ENCODE measurements at places on chromosomes 5 and 9.
A peak's percentile ranks its signal among the peaks of the same experiment; 100 is the strongest.

GRCh38 chr5:175902026-175902425 is 30.6 kb downstream of the CPLX2 start:
- no peak for DNase-seq

DNA sequence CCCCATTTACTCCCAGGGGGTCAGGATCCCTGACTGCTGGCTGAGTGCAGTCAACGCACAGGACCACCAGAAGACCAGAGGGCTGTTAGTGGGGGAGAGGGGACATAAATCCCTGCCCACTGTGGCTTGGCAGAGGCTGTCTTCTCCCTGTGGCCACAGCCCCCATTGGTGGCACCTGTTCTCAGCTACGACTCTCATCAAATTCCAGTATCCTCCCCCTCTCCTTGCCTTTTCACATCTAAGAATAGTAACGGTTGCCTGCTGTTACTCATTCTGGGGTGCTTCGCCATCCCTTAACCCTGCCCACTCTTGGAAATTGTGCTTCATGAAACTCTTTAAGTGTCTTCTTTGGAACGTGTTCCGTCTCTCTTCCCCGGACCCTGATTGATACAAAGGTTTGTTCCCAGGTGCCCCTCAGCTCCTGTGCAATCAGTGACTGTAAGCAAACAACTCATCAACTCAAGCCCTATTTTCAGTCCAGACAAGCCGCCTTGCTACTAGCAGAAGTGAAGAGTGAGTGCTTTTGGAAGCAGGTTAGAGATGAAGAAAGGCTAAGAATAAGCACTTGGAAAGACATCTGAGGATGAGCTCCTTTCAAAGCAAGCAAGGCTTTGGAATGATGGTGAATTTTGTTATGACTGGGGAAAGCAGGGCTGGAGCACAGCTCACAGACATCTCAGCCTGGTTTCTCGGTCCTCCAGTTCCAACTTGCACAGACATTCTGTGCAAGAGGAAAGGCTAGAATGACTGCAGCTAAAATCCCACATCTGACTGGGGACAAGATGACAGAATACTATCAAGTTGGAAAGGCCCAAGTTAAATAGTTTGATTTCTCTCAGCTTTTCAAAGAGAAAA is 22.9 kb upstream of the DENND1A start:
- no peak for DNase-seq

DNA sequence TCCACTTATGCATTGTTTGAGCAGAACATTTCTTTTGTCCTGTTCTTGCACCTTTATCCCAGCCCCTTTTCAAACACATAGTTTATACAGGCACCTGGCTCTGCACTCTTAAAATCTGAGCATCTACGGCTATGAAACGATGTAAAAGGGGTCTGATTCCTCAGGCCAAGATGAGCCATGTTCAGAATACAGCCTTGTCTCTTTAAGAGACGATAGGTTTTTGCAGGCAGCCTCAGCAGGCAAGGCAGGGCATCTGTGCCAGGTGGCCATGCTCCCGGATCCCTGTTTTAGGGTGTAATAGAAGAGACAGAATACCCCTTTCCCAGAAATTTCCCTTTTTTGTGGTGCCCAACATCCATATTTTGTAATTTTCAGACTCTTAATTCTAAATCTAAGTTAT is 89.1 kb upstream of the NFIB start:
- DNase-seq: no peak

- no peak for DNase-seq
These were observed 1047.3 kb upstream of the SEMA6A start for GRCh38 chr5:117621921-117622320.

- no peak for DNase-seq
These were observed 38.6 kb downstream of the SAXO1 start for GRCh38 chr9:18994263-18994916.

DNA sequence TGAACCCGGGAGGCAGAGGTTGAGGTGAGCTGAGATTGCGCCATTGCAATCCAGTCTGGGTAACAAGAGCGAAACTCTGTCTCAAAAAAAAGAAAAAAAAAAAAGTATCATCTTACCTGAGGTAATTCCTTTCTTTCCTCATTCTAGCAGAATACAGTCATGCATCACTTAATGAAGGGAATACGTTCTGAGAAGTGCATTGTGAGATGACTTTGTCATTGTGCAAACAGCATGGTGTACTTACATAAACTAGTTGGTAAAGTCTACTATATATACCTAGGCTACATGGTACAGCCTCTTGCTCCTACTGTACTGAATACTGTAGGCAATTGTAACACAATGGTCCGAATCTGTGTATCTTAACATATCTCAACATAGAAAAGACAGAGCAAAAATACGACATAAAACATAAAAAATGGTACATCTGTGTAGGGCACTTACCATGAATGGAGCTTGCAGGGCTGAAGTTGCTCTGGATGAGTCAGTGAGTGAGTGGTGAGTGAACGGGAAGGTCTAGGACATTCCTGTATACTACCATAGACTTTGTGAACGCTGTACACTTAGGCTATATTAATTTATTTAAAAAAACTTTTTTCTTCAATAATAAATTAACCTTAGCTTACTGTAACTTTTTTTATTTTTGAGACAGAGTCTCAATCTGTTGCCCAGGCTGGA is 100.4 kb downstream of the GLDC start:
- DNase-seq: no peak

DNA sequence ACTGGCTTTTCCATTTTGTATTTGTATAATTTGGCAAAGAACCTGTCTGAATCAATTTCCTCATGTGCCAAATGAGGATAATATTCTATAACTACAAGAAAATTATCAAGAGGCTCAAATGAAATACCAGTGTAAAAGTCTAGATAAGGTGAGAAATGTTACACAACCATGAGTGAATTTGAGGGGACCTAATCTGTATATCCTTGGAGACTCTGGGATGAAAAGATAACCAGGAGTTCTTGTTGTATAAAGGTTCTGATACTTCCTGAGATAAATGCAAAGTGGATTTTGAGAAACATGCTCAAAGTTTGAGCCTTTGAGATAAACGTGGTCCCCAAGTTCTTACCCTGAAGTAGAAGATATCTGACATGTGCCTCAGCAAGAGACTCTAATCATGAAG is 120.3 kb upstream of the SLC12A2 start:
- no peak for DNase-seq

DNA sequence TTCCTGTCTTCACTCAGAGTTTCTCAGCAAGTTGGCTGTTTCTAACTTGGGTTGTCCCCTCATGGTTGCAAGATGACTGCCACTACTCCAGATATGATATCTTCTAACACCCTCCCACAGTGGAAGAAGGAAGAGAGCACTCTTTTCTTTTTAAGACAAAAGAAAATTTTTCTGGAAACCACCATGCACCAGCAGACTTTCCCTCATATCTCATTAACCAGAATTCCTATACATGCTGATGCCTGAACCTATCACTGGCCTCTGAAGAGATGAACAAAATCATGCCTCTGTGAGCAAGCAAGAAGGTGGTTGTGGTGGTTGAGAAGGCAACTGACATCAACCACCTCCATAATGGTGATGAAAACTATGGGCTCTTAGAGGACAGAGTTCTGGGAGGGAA is 56.8 kb downstream of the FEM1C start:
- peak; percentile 7 for DNase-seq

DNA sequence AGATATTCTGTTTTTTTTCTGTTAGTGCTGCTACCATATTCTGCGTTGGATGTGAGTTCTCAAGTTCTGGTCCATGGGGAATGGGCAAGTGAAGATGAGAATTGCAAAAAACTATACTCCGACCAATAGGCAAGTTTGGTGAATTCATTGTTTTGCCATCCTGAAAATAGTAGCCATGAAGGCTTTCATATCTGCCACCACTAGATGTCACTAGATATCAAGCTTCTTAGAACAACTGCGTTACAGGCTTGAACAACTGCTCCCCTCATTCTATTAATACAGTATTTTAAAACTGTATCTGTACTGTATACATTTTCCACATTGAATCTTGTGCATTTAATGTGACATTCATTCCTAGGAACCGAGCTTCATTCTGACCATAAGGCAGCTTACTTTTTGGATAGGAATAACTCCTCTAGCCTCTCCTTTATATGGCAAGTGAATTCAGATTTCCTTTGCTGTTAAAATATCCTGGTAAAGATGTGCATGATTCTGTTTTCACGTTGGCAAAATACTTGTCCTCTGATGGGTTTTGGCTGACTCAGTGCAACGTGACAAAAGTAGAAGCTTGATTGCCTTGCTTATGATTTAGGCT is 163.6 kb downstream of the SREK1 start:
- DNase-seq: no peak

DNA sequence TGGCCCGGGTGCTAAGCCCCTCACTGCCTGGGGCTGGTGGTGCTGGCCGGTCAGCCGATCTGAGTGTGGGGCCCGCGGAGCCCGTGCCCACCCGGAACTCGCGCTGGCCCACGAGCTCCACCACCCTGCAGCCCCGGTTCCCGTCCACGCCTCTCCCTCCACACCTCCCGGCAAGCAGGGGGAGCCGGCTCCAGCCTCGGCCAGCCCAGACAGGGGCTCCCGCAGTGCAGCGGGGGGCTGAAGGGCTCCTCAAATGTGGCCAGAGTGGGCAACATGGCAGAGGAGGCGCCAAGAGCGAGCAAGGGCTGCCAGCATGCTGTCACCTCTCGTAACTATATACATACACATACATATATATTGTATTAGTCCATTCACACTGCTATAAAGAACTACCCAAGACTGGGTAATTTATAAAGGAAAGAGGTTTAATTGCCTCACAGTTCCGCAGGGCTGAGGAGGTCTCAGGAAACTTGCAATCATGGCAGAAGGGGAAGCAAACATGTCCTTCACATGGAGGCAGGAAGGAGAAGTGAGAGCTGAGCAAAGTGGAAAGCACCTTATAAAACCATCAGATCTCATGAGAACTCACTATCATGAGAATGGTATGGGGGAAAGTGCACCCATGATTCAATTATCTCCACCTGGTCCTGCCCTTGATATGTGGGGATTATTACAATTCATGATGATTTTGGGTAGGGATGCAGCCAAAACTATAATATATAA is 56.8 kb downstream of the LIX1 start:
- no peak for DNase-seq

DNA sequence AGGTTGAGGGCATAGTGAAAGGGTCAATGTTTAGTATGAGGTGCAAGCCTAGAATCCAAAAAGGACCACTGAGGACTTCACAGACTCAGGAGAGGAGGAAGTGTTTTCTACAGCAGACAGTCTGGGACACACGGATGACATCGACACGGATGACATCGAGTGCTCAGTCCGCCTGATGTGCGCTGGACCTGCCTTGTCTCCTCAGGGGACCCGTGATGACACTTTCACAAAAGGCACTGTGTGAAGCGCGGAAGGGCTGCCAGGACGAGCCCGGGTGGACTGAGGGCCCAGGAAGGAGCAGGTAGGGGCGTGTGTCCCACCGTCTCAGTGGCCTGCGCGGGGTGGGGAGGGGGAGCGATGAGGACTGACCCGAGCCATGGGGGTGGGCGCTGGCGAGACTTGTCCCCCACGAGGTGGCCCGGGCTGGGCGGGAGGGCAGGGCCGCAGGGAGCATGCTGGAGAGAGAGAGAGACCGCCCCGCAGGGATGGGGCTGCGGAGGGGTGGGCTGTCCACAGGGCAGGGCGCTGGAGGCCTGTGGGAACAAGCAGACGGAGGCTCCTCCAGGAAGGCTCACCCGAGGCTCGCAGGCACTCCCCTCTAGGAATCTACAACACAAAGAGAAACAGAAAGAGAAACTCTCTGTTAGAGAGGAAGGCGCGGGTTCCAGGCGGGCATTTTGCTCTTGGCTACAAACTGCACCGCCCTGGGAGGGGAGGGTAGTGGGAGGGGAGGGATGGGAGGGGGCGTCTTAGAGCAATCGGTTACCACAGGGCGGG is 54.9 kb downstream of the USP20 start:
- peak; percentile 79 for DNase-seq

DNA sequence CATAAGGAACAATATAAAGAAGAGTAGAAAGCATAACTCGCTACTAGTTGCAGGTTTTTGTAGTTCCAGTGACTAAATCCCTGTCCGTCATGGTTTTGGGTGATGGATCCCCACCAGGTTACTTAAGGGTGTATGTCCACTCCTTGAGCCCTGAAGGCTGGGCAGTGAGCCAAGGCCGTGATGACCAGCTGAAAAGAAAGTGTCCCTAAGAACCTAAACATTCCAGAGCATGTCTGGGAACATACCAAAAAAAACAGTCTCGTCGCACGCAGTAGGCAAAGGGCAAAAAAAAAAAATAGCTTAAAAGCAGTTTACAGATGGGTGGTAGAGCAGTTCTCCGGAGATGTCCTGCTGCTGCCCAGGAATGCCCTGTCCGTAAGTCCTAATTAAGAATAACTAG is 21.4 kb upstream of the SNAPC3 start:
- DNase-seq: no peak

- no peak for DNase-seq
These were observed 135.2 kb downstream of the MPDZ start for GRCh38 chr9:13144166-13144775.

- DNase-seq: no peak
These were observed 523.5 kb upstream of the ZNF608 start for GRCh38 chr5:125269926-125270325.

DNA sequence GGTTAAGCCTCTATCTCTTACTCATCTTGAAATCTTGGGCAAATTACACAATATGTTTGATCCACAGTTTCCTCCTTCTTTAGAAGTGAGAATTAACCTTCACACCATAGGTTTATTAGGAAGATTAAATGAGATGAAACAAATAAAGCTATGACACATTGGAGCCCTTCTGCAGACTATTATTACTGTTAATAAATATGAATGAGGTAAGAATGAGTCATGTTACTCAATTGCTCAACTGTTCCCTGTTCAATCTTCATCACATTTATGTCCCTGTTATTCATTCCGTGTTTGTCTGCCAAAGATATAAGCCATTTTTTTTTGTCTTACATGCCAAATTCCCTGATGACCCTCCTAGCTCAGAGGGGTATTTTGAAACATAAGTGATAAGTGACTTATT is 52.1 kb upstream of the PAPPA start:
- no peak for DNase-seq

DNA sequence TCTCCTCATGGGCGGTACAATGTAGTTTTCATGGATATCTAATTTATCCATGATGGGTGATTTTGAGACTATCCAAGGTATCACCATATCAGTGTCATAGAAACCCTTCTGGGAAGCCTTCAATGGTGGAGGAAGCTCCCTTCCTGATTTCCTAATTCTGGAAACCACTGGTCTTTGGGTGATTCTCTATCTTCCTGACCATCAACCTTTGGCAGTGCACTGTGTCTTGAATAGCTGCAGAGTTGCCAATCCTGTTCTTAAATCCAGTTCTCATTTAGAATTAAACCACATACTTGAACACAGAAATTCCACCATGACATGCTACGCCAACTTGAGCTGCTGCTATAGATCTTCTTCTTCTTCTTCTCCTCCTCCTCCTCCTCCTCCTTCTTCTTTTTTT is 161.7 kb upstream of the KLF9 start:
- no peak for DNase-seq

GRCh38 chr5:173689171-173689736 is 72.8 kb upstream of the BOD1 start:
- no peak for DNase-seq

Data from activated naive CD8-positive, alpha-beta T cell treated with anti-CD3 and anti-CD28 coated beads for 36 hours (primary cell).